ENCODE measurements at places on chromosomes 6 and 20.

DNA sequence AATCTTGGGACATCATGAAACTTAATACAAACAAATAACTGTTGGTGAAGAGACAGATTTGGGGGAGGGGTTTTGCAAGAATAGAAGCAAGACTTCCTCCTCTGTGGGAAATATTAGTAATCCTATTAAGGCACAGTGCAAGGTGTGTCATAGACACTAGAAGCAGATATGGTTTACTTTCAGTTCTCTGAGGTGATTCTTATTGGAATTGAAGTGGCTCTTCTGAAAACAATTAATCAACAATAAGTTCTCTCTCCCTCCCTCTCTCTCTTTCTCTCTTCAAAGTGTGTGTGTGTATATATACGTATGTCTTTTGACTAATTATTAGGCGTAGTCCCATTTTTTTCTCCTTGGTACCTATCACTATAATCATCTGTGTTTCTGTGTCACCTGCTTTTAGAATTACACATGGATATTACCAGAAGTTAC lies 99.8 kb downstream of the HIVEP2 start:
- no peak for DNase-seq

DNA sequence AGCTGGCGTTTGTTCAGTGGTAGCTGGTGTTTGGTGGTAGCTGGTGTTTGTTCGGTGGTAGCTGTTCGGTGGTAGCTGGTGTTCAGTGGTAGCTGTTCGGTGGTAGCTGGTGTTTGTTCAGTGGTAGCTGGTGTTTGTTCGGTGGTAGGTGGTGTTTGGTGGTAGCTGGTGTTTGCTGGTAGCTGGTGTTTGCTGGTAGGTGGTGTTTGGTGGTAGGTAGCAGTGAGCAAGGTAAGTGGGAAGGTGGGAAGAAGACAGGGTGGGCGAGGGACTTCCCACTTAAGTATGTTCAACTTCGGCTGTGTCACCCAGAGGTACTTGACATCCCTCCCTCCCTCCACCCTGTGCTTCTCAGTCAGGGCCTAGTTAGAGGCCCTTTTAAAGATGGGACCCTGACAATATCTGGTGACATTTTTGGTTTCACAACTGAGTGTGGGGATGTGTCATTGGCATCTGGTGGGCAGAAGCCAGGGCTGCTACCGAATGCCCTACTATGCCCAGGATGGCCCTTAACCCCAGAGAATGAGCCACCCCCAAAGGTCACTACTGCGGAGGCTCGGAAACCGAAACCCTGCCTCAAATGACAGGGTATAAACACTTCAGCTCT lies 47.3 kb downstream of the BMP7 start:
- DNase-seq: no peak

DNA sequence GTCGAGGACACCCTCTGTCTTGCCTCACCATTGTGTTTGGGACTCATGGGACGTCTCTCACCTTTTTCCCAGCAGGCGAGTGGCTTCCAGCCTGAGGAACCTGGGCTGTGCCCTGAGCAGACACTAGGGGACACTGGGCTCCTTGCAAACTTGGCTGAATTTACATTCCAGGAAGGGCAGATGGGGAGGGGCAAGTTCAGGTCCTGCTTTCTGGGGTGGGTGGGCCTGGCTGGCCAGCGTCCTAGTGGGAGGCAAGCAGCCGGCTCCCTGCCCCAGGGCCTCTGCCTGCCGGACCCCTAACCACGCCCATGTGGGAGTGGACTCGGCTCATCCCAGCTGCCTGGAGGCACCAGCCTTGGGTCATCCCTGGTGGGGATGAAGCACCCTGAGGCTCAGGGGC lies 48.2 kb upstream of the MLN start:
- DNase-seq: peak; percentile 27

DNA sequence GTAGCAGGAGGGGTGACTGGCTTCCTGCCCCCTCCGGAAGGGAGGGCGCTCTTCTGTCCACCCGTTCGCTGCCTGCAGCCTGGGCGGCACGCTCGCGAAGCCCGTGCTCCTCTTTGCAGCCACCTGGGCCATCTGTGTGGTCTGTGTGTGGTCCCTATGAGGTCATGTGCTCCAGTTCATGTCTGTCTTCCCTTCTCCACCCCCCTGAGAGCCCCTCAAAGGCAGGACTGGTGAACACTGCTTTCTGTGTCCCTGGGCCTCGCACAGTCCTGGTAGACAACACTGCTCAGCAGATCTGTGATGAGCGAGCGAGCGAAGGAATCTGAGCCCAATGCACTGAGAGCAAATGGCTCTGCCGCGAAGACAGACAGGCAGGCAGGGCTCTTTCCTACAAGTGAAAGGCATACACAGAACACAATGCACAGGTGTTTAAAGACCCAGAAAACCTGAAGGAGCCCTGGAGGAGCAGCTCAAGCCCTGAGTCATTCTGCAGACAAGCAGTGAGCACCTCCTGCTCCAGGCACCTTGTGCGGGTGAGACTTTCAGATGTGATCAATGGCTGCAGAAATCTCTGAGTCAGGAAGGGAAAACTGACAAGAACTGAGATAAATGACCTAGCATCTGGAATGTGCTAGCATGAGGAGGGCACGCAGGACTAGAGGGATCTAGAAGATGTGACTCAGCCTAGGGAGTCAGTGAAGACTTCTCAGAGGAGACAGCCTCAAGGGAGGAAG lies 27.1 kb downstream of the PPP1R3G start:
- no peak for DNase-seq

- no peak for DNase-seq
These were observed 49.0 kb upstream of the ASF1A start for GRCh38 chr6:118844915-118845314.

- DNase-seq: peak; percentile 63
These were observed 81.9 kb upstream of the E2F3 start for GRCh38 chr6:20319520-20320357.

- DNase-seq: no peak
These were observed 14.8 kb downstream of the ABT1 start for GRCh38 chr6:26611599-26611998.

DNA sequence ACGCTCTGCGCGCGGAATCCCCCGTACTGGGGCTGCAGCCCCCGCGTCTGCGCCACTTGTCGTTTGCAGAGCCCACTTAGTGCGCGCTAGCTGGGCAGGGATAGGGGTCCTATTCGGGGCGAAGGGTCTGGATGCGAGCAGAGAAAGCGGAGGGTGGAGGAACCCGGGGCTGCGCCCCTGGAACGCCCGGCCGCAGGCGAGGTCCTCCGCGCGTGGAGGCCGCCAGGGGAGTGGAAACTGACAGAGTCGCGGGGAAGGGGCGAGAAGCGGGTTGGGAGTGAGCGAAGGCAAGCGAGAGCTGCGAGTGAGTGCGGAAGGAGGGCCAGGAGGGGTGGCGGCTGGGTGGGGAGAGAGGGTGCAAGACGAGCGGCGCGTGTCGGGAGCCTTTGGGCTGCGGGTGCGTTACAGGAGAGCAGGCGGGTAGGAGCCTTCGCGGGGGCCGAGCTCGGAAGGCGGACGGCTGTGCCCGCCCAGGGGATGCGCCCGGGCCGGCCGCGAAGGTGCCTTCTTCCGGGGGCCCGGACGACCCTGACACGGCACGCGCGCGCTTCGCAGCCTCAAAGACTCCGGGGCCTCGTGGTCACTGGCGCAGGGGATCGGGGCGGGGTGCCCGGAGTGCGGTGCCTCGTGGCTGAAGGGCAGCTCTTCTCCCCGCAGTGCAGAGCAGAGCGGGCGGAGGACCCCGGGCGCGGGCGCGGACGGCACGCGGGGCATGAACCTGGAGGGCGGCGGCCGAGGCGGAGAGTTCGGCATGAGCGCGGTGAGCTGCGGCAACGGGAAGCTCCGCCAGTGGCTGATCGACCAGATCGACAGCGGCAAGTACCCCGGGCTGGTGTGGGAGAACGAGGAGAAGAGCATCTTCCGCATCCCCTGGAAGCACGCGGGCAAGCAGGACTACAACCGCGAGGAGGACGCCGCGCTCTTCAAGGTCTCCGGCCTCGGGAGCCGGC lies 1.2 kb downstream of the IRF4 start:
- DNase-seq: no peak

DNA sequence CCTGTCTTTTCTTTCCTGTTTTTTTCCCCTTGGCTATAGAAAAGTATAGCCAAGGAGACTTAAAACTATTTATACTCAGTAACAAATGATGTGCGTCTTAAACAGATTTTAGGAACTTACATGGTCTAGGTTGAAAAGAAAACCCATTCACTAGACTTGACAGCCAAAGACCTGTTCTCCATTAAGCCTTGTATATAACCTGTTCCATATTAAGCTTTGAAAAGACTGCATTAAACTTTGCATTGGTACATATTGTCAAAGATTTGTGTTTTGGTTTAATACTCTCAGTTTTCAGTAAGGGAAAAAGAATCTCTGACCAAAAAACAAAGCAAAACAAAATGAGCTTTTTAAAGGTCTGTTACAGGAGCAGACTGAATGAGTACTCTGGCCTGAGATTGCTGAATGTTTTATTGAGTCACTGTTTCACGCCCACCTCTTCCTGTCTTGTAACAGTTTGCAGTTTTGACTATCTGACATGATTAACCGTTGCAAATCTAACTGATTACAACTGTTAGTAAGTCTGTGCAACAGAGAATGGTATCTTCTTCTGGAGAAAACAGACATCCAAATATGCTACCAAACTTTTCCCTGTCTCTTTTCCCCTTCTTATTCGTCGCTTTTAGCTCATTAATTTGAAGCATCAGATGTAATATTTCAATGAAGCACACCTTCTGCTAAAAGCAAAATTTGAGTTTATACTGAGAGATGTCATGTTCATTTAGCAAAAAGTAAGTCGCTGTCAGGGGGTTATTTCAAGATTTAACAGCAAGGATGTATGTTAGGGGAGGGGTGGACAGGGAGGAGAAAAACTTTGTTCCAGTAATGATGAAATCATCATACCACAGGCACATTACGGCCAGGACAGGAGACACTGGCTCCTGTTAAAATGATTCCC lies 59.1 kb upstream of the SUPT3H start:
- no peak for DNase-seq
